IMR-90 (cell line): ENCODE measurements at places on chromosomes 1 and 21. TPM values are rescaled to one million over a fixed set of nuclear protein-coding genes. Genes with fewer than 3 reads are reported as not detected.
A peak's percentile ranks its signal among the peaks of the same experiment; 100 is the strongest.

The ANKRD35 gene
- total RNA-seq, result 0.90 and 1.1 TPM in 2 replicates

DNA sequence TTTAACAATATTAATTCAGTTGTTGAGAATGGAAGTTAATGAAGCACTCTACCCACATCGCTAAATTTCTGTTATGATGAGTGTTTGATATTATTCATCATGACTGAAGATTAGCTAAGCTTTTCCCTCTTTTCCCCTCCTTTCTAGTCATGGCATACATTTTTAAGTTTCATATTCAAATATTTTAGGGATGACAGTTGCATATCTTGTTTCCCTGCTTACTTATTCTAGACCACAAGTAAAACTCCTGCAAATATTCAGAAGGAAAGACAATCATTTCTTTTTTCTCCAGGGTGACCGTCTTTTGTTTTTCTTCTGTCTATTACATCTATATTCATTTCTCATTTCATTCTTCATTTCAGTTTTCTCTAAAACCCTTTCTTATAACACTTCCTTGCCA, 906.0 kb downstream of the ADGRL2 start:
- no peak overlapping the region for H3K27ac ChIP-seq
- no peaks in the 10 kb centered on the region for H3K27me3 ChIP-seq
- H3K4me1 ChIP-seq, result no peaks in the 10 kb centered on the region
- DNase-seq, result peak; percentile 26
- no peaks in the 10 kb centered on the region for H3K36me3 ChIP-seq

The TMEM222 gene
- total RNA-seq, result 19.9 and 21.7 TPM in 2 replicates

The IL12RB2 gene
- total RNA-seq, result not detected in 2 replicates

DNA sequence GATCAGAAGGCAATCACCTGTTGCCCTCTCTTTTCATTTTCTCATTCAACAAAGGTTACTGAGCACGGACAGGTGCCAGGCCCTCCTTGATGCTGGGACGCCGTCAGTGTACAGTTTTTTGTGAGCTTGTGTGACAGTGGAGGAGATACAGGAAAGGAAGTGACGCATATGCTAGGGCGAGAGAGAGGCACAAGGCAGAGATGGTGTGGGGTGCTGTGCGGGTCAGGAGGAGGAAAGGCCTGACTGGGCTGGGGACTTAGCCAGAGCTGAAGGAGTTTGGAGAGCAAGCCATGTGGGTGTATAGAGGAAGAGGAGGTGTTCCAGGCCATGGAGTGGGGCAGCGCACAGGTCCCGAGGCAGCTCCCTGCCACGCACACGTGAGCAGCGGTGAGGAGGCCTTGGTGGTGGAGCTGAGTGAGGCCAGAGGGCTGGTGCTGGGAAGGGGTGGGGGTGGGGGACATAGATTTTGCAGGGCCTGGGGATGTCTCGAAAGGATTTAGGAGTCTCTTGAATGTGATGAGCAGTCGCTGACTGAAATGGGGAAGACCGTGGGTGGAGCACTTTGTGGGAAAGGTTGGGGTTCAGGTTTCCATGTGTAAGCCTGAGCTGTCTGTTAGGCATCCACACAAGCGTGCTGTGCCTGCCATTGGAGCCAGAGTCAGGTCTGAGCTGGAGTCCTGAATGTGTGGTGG, 46.0 kb downstream of the TRAPPC10 start:
- H3K27me3 ChIP-seq, result no peaks in the 10 kb centered on the region
- H3K4me3 ChIP-seq, result no peak overlapping the region
- H3K4me1 ChIP-seq, result peaks cover 5% of the 10 kb centered on the region
- peaks cover 37% of the 10 kb centered on the region for H3K36me3 ChIP-seq

DNA sequence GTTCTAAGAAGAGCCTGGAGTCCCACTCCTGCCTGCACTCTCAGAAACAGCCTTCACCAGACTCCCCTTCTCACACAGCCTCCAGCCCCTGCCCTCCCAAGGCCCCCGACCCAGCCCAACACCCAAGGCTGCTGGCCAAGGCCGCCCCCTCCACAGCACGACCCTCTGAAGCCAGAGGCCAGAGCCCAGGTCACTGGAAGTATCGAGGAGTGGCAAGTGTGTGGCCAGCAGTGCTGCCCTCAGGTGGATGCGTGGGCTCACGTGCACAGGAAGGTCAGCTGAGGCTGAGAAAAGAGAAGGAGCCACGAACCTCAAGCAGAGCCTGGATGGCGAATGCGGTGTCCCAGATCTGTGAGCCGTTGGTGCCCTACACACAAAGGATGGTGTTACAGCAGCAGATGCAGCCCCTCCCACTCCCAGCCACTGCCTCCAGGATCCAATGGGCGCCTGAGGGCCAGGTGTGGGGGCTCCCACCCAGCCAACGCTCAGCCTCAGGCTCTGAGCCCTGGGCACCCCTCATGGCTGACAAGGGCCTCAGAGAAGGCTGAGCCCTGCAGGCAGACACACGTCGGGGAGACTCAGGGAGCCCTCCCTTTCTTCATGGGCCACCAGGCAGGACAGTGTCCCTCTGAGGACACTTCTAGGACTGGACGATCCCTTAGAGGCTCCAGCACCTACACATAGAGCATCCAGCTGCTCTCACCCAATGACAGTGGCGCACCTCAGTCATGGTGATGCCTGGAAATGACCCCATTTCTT, 18.0 kb downstream of the LSS start:
- H3K27ac ChIP-seq, result no peak overlapping the region
- DNase-seq, result no peak
- no peak overlapping the region for H3K4me3 ChIP-seq
- H3K36me3 ChIP-seq, result peaks cover 58% of the 10 kb centered on the region

DNA sequence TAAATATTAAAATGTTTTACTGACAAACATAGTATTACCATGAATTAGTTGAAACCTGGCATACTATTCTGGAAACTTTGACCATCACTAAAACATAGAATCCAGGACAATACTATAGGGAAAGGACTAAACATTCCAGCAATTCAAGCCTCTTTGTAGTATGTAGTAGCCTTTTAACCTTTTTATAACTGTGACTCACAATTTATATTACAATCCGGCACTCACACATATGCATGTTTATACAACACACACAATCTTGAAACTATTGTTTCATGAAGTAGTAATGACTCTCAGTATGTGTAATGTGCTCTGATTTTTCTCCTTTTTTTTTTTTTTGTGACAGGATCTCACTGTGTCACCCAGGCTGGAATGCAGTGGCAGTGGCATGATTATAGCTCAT, 64.3 kb downstream of the ANKRD13C start:
- H3K36me3 ChIP-seq, result peaks cover 12% of the 10 kb centered on the region
- no peaks in the 10 kb centered on the region for H3K27me3 ChIP-seq
- DNase-seq, result peak; percentile 71
- no peak overlapping the region for H3K4me3 ChIP-seq

GRCh38 chr1:200314085-200314750, 95.6 kb downstream of the ZNF281 start:
- peak overlapping the region; percentile 84 for H3K27ac ChIP-seq
- peak; percentile 77 for DNase-seq
- no peaks in the 10 kb centered on the region for H3K27me3 ChIP-seq
- no peaks in the 10 kb centered on the region for H3K36me3 ChIP-seq
- H3K4me3 ChIP-seq, result no peak overlapping the region
- H3K4me1 ChIP-seq, result peaks cover 13% of the 10 kb centered on the region

The NEGR1 gene
- 9.1 and 13.1 TPM in 2 replicates for total RNA-seq

GRCh38 chr1:47813970-47814369, 183.2 kb downstream of the TRABD2B start:
- H3K4me1 ChIP-seq, result no peaks in the 10 kb centered on the region
- no peaks in the 10 kb centered on the region for H3K36me3 ChIP-seq
- H3K27me3 ChIP-seq, result no peaks in the 10 kb centered on the region; the same call in 1 of the 2 replicates
- no peak overlapping the region for H3K4me3 ChIP-seq
- H3K27ac ChIP-seq, result no peak overlapping the region

- no peak overlapping the region for H3K4me3 ChIP-seq
- peak; percentile 99 for DNase-seq
These were observed 37.3 kb downstream of the NENF start for GRCh38 chr1:212470059-212470458.

The LCE3D gene
- total RNA-seq, result not detected in 2 replicates

- no peak for DNase-seq
- H3K27ac ChIP-seq, result no peak overlapping the region
- no peaks in the 10 kb centered on the region for H3K36me3 ChIP-seq
These were observed 171.1 kb downstream of the DAB1 start for GRCh38 chr1:57252597-57253294.

DNA sequence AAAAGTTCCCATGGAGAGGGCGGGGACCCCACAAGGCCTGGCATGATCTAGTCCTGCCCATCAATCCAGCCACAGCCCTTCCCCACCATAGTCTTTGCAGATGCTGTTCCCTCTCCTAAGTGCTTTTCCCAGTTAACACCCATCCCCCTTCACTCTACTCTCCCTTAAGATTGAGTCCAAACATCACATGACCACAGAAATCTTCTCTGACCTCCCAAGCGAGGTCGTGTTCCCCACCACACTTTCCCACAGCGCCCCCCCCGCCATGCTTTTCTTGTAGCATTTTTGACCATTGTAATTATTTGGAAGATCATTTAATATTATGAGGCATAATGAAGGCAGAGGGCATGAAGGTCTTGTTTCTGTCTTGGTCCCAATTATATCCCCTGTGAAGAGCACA, 4.3 kb upstream of the HSPG2 start:
- no peaks in the 10 kb centered on the region for H3K36me3 ChIP-seq
- no peak overlapping the region for H3K4me3 ChIP-seq
- peaks cover 12% of the 10 kb centered on the region for H3K4me1 ChIP-seq
- no peaks in the 10 kb centered on the region for H3K27me3 ChIP-seq

DNA sequence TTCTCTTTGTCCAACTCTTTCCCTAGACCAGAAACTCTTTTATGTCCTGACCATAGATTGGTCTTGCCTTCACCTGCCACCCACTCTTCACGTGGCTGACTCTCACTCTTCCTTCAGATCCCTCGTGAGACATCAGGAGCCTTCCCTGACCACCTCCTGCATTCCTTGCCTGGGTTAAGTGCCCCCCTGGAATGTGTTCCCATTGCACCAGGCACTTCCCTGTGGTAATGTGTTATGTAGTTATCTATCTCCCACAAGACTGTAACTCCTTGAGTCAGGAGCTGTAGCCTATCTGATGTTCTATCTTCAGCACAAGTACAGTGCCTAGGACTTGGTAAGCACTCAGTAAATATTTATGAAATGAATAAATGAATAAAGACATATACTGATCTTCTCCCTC, 111.2 kb upstream of the CTTNBP2NL start:
- H3K27ac ChIP-seq, result no peak overlapping the region
- H3K4me1 ChIP-seq, result no peaks in the 10 kb centered on the region
- DNase-seq, result no peak

The DNAJC28 gene
- 0.54 and 1.4 TPM in 2 replicates for total RNA-seq

GRCh38 chr1:11913291-11913690, 12.9 kb downstream of the KIAA2013 start:
- H3K4me1 ChIP-seq, result no peaks in the 10 kb centered on the region
- H3K36me3 ChIP-seq, result peaks cover 4% of the 10 kb centered on the region; the same call in 1 of the 2 replicates
- H3K27ac ChIP-seq, result no peak overlapping the region
- DNase-seq, result no peak
- H3K4me3 ChIP-seq, result no peak overlapping the region

The CD1E gene
- total RNA-seq, result not detected in 2 replicates

The LCE2B gene
- not detected in 2 replicates for total RNA-seq

The ADCY10 gene
- total RNA-seq, result under 0.01 TPM in 2 replicates

DNA sequence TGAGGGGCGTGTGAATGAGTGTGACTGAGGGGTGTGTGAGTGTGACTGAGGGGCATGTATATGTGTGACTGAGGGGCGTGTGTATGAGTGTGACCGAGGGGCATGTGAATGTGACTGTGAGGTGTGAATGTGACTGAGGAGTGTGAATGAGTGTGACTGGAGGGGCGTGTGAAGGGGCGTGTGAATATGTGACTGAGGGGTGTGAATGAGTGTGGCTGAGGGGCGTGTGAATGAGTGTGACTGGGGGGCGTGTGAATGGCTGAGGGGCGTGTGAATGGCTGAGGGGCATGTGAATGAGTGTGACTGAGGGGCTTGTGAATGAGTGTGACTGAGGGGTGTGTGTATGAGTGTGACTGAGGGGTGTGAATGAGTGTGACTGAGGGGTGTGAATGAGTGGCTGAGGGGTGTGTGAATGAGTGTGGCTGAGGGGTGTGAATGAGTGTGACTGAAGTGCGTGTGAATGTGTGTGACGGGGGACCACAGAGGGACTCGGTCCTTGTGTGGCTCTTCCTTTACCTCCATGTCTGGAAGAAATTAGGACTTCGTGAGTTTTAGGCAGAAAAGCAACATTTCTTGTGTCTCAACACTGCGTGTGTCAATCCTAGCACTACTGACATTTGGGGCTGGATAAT, 105.8 kb downstream of the GLIS1 start:
- no peak for DNase-seq
- H3K36me3 ChIP-seq, result no peaks in the 10 kb centered on the region
- H3K27me3 ChIP-seq, result no peaks in the 10 kb centered on the region
- H3K4me1 ChIP-seq, result no peaks in the 10 kb centered on the region
- H3K27ac ChIP-seq, result no peak overlapping the region
- H3K4me3 ChIP-seq, result no peak overlapping the region

The DNM3 gene
- 0.36 and 0.83 TPM in 2 replicates for total RNA-seq

The ARMH1 gene
- total RNA-seq, result 0.28 and 0.36 TPM in 2 replicates

The HNRNPCL2 gene
- total RNA-seq, result not detected in 2 replicates

DNA sequence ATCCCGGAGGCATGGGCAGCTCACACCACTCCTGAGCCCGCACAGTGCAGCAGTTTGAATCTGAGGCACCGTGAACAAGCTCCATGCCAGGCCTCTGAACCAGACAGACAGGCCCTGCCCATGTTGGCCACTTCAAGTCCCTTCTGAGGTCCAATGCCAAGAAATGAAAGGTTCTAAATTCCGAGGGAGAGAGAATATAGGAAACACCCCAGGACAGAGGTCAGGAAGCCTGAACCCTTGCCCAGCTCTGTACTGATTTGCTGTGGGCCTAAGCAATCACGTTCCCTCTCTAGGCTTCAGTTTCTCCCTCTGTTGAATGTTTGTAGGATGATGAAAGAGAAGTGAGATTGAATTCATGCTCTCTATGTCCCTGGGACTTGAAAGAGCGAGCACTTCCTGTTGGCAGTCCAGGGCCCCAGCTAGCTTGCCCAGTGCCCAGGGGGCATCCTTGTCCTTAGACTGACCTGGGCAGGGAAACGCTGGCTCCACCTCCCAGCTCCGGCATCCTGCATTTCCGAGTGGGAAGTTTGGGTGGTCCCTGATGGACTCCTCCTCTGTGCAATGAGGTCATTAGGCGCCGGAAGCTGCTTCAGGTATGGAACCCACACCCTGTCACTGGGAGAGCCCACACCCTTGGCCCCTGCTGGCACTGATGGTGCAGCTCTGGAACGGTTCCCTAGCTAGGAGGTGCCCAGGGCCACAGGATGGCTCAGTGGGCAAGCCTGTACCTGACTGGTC, 242.4 kb upstream of the TMEM51 start:
- no peak overlapping the region for H3K4me3 ChIP-seq
- no peak overlapping the region for H3K27ac ChIP-seq
- no peaks in the 10 kb centered on the region for H3K36me3 ChIP-seq
- H3K4me1 ChIP-seq, result peaks cover 2% of the 10 kb centered on the region; the same call in 1 of the 2 replicates
- no peaks in the 10 kb centered on the region for H3K27me3 ChIP-seq

- no peaks in the 10 kb centered on the region for H3K4me1 ChIP-seq
- DNase-seq, result no peak
- no peak overlapping the region for H3K27ac ChIP-seq
- no peaks in the 10 kb centered on the region for H3K36me3 ChIP-seq
- H3K4me3 ChIP-seq, result no peak overlapping the region
- H3K27me3 ChIP-seq, result no peaks in the 10 kb centered on the region
These were observed 29.8 kb upstream of the NCAM2 start for GRCh38 chr21:20968391-20968790.

The TENT5C gene
- total RNA-seq, result 4.1 and 5.3 TPM in 2 replicates
